ENCODE measurements at places on chromosomes 2 and 18. TPM values are rescaled to one million over a fixed set of nuclear protein-coding genes. Genes with fewer than 3 reads are reported as not detected.

DNA sequence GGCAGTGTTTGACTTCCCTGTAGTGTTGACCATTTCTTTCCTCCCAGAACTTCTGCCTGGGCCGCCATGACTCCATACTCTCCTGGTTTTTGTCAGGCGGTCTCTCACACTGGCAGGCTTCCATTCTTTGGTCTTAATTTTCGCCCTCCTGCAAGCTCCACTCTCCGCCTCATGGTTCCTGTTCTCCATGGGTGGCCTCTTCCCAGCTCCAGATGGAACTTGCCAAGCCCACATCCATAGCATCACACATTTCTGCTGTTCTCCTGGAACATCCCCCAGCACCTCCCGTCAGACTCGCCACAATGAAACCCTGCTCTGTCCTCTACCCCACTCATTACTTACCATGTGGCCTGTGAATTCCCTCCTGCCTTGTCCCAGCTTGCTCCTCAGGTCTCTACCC is 896 bp upstream of the AFF3 start:
- no peak for DNase-seq

The COPS9 gene
- total RNA-seq = 94.4 TPM

DNA sequence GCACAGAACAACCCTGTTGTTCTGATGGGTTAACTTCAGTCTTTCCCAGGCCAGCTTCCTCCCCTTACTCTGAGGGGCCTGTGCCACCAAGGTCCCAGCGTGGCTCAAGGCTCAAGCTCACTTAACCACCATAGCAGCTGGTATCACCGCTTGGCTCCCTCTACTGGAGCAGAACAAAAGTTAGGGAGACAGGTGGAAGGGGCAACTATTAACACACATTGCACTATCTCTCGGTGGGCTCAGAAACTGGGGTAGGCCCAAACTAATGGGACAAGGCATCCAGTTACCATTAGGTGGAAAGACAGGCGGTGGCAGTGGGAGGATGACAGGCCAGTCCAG is 88.7 kb upstream of the ATL2 start:
- DNase-seq = peak; percentile 63

The C2orf15 gene
- 6.9 TPM for total RNA-seq

The PDCD1 gene
- not detected for total RNA-seq

The CGREF1 gene
- total RNA-seq = 9.3 TPM

DNA sequence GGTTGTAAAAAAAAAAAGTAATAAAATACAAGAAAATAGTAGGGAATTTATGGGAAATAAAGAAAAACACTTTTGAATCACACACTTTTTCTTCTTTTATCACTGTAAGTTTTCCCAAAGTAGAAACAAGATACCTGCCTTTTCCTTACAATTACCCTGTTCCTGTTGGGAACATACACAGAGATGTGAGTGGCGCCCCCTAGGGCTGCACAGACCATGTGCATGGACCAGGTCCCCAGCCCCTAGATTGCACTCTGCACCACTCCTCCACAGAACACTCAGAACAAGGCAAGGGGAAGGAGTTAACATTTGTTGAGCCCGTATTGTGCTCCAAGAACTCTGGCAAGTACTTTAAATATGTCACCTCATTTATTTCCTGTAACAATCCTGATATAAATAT is 118.7 kb upstream of the NRP2 start:
- DNase-seq = peak; percentile 20
